ENCODE measurements at places on chromosomes 7 and 10. TPM values are rescaled to one million over a fixed set of nuclear protein-coding genes. Genes with fewer than 3 reads are reported as not detected.

The AKR1C8 gene
- total RNA-seq, result 0.05 TPM

The HABP2 gene
- 28.8 TPM for total RNA-seq

The CYP3A5 gene
- 13.1 TPM for total RNA-seq

The VAX1 gene
- not detected for total RNA-seq

The C7orf57 gene
- total RNA-seq, result not detected

DNA sequence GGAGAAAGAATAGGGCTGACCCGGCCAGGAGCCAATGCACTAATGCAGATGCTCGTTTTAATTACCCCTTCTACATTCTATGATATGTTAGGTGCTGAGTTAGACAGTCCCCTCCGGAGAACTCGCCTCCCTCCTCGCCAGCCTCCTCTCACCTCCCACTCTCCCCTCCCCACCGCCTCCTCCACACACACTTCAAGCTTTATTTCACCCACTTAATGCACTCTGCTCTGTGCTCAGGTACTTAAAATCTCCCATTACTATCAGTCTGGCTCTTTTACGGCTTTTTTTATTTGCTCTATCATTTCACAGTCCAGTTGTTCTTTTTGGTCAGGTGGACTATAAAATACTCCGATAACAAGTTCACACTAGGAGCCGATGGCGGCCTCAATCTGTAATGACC lies 231.6 kb downstream of the TEX36 start:
- no peak for DNase-seq

- DNase-seq, result no peak
Observed at GRCh38 chr10:37576154-37576553, 281.3 kb downstream of the ZNF248 start.

DNA sequence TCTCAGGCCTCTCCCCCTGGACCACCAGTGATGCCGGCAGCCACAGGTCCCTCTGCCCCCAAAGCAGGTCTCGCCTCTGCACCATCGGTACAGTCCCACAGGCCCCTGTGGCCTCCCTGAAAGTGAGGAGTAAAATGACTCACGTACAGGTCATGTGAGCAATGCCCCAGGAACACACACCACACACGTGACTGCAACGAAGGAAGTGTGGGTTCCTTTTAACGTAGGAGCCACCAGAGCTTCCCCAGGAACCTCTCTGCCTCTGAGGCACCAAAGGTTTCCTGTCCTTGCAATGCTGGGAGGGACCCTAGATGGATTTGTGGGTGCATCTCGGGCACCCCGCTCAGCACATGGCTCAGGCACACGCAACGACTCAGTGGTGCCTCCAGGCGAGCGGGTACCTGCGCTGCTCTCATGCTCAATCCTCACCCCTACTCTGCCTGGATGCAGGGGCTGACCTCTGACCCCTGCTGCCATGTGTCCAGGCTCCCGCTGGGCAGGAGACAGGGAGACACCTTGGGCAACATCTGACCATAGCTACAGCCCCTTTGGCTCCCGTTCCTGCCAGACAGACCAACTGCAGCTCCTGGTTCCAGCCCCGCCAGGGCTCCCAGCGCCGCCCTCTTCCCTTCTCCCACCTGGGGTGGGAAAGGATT lies 120.7 kb downstream of the PRKAG2 start:
- peak; percentile 66 for DNase-seq
